ENCODE measurements at places on chromosomes 11 and 22.

DNA sequence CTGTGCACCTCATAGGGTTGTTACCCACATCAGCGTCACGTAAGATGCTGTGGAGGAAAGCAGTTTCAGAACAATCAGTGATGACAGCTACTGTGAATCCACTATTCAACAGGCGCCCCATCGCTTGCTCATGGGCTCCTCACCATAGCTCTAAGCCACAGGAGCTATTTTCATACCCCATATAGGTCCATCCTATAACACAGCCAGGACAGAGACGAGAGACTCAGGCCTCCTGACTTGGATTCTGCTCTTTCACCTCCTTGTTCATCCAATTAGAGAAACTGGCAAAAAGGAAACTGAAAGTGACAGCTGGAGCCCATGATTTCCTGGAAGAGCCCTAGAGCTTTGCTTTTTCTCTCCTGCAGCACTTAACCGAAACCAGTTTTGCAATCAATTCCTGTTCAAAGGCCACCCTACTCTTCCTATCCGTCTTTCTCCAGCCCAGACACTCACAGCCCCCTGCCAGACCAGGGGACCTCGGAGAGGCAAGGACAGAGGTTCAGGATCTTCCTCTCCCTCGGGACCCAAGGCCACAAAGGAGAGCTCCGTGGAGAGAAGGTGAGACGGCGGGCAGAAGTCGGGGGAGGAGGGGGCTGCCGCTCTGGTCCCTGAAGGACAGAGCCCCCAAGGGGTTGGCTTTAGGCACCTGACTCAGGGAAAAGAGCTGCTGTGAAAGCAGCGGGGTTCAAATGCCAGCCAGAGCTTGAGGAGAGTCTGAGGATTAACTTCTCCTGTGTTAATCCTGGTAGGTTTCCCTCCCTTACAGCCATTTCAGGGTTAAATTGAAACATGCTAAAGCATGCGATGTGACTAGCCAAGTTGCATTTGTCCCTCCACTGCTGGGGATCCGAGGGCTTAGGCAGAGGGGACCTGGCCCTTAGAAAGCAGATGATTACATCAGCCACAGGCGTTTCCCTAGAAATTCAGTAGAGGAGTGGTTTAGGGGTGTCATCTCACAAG lies at the start of gene APOL6:
Gene APOL6 (plus strand): TSS at position 381 of the 960 bp plus-strand sequence. CDS start 7,980 bp downstream, outside the sequence.
- no peak for DNase-seq

DNA sequence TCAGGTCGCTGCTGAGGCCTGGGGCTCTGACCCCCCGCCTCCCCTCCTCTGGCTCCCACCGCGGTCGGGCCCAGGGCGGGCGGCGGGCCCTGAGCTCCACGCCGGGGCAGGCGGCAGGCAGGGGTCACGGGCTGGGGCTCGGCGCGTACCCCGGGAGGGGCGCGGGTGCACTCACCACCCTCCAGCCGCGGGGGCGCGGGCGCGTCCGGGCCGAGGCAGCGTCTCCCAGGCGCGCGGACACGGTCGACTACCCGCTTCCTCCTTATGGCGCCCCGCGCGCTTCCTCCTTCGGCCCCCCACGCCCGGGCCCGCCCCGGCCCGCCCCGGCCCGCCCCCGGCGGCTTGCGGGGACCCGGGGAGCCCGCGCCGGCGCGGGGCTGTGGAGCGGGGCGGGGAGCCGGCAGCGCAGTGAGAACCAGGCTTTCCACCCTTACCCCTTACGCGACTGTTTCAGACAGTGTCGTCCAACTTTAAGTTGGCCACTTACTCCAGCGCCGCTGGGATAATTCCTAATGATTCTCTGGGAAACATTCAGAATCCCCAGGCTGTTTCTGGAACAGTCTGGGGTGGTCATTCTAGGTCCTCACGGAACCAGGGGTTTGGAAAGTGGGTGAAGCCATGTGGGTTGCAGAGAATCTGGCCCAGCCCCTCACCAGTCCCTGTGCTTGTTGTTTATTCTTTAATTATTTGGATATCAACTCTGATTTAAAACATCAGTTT lies at the start of gene BID:
Gene BID (minus strand): TSS at position 264 of the 720 bp plus-strand sequence. CDS start 24,353 bp downstream, outside the sequence.
- no peak for DNase-seq

- DNase-seq: no peak
Observed at GRCh38 chr22:48811885-48812284, 1015.8 kb downstream of the BRD1 start.

- DNase-seq: no peak
Observed at GRCh38 chr11:28702450-28702790, 594.2 kb downstream of the METTL15 start.

GRCh38 chr22:50208430-50208938 lies 7.7 kb downstream of the SELENOO start:
- no peak for DNase-seq

GRCh38 chr11:20474176-20474881 lies 86.8 kb downstream of the PRMT3 start:
- no peak for DNase-seq

GRCh38 chr11:119916568-119916967 lies 187.6 kb upstream of the NECTIN1 start:
- no peak for DNase-seq

GRCh38 chr22:36588285-36588684 lies 59.3 kb upstream of the EIF3D start:
- DNase-seq: no peak

GRCh38 chr22:27829620-27830019 lies 28.1 kb upstream of the MN1 start:
- no peak for DNase-seq

DNA sequence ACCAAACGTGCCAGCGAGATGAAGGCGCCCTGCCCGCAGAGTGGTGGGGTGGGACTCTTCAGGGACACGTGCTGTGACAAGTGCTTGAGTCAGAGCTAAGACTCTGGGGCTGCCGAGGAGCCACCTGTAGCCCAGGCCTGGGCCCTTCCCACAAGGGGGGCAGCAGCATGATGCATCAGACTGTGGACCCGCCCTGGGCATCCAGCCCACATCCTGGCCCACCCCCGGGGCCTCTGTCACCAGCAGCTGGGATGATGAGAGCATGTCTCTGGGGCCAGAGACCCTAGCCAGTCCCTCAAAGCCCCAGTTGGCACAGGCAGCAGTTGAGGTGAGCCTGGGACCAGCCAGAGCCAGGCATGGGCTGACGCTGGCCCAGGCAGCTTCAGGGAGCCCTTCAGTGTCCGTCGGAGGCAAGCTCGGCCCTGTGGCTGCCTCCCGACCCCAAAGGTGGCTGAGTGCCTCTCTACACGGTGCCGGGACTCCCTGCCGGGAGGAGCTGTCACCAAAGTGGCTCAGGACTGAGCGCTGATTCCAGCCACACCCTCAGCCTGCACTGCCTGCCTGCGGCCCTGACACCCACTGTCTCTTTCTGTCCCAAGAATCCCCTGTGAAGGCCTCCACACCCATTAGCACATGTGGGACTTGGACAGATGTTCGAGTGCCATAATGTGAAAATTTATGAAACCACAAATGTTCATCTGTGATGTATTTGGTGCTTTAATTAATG lies 41.3 kb downstream of the CDKN1C start:
- DNase-seq: no peak

DNA sequence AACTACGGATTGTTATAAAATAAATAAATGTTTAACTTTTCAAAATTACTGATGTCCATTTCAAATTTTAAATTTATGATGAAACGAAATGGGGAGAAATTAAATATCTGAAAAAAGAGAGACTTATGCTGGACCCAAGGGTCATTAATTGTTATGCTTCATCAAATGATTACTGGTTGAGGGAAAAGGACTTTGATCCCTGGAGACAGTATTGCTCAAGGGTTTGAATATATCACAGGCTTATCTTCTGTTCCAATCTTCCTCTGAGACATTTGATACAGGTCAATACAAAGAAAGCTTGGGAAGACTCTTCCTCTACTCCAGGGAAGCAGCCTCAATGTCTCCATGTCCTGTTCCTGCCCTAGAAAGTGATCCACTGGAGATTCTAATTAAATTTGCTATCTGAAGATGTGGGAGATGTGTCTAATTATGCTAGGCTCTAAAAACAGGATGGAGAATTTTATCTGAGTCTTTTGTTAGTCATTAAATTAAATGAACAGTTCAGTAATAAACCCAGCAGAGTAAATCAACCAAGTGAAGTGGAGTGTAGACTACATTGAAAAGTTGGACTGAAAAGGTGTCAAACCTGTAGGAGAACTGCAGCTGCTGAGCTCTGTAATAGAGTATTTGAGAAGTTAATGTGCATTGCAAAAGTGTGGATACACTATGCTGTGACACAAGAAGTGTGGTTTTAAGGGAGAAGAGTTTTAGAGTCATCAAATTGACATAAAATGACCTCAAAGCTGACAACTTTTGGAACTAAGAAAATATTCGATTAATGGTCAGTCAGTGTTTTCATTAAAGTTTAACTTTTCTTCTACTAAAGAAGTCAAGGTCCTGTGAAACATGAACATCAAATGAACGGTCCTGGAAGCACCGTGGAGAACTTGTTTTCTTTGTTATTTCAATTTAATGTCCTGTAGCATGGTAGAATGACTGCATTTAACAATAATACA lies 623.7 kb upstream of the CCDC90B start:
- DNase-seq: no peak

DNA sequence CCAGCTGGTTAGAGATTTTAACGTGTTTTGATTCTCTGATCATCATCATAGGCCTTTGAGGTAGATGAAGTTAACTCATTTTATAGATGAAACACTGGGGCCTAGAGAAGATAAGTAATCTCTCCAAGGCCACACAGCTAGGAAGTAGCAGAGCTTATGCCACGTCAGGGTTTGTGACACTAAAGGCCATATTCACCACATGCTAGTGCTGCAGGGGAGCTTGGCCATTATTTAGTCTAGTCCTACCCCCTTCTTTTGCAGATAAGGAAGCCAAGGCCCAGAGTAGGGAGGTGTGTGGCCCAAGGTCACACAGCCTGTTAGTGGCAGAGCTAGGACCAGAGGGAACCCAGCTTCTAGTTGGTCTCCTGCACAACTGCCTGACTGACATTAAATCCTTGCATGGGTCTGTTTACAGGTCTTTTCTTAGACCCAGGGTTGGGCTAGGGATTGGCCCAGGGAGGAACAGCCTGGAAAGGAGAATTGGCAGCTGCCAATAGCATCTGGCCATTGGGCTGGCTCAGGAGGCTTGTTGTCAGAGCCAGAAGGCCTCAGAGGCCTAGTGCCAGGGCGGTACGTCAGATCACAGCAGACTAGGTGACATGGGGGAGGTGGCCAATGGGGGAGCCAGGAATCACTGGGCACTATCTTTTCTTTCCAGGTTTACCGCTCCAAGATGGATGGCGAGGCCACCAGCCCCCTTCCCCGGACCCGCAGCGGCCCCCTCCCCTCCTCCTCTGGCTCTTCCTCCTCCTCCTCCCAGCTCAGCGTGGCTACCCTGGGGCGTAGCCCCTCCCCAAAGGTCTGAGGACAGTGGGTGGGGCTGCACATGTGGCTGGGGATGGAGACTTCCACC lies 36.0 kb downstream of the PHLDB1 start:
- no peak for DNase-seq

GRCh38 chr11:36339888-36340287 lies 43.8 kb downstream of the PRR5L start:
- DNase-seq: no peak

- DNase-seq: no peak
Observed at GRCh38 chr22:36432592-36433317, 45.0 kb upstream of the MYH9 start.

DNA sequence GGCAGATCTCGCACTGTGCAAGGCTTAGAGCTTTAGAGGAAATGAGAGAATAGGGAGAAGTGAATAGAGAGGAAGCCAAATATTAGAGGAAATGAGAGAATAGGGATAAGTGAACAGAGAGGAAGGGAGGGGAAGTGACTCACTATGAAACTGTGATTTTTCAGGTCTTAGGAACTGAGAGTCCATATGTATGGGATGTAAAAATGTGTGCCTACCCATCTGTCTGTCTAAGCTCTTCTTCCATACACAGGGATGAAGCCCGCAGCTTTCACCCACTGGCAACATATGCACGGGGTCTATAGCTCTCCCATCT lies 6.4 kb upstream of the CCDC86 start:
- no peak for DNase-seq
